Activated CD8-positive, alpha-beta memory T cell treated with anti-CD3 and anti-CD28 coated beads, Interleukin-2, amount 10 ng/mL, durations not matched to agents 7 days and 5 days (primary cell): ENCODE measurements at places on chromosomes 3 and 15.

GRCh38 chr15:77688693-77689092, 56.0 kb upstream of the LINGO1 start:
- DNase-seq = no peak

DNA sequence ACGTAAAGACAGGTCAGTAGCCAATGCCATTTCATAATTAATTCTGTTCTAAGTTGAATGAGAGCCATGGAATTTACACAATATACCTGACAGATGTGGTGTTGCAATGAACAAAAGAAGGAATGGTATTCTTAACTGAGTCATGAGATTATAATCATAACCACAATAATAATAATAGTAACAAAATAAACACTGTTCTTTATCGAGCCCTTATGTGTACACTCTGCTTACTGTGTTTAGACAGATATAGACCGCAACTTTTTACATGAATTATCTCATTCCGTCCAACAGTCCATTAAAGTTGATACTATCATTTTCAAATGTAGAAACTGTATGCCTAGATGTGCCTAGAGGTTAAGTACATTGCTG, 28.2 kb upstream of the SCAANT1 start:
- no peak for DNase-seq

DNA sequence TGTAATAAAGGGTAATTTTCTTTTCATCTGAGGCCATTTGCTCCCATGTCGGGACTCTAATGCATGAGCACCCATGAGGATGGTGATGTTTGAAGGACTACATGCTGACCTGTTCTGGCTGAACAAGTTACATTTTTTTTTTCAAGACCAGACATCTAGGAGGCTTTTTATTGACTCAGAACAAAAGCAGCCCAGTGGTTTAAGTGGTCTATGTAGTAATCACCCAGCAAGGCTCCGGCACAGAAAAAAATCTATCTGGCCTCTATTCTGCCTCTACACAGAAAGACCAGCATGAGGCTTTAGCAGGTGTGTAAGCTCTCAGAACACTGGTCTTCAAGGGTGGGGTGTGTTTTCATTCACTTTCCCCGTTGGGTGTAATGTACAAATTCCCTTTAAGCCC, 95.1 kb upstream of the ZBED2 start:
- peak; percentile 77 for DNase-seq

GRCh38 chr3:37980462-37981347, 9.9 kb upstream of the VILL start:
- DNase-seq = no peak

DNA sequence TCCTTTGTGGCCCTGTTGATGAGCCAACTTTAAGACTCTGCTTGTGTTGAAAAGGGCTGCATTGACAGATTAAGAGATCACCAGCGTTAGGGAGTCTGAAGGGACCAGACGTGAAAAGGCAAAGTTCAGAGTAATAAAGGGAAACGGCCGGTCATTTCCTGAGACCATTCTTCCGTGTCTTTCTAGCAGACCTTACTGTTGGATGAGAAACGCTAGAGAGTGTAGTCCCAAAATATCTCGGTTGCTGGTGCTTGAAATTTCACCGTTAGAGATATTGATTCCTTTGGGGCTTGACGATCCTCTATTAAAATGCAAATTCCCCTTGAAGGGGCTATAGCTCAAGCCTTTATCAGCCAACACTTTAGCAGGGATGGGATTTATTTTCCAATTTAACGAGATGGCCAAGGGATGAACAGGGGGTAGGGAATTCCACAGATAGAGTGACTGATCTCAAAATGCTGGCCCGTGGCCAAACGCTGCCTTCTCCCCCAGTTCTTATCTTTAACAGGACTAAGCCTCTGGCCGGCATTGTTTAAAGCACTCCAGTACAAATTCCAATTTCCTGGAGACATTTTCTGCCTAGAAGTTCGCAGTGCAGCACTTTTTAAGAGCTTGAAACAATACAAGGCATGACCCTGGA, 250.4 kb downstream of the TJP1 start:
- DNase-seq = no peak

- no peak for DNase-seq
Observed at GRCh38 chr3:123394391-123395020, 54.4 kb downstream of the ADCY5 start.

- DNase-seq = peak; percentile 45
Observed at GRCh38 chr15:51935466-51936104, 36.0 kb downstream of the LEO1 start.

DNA sequence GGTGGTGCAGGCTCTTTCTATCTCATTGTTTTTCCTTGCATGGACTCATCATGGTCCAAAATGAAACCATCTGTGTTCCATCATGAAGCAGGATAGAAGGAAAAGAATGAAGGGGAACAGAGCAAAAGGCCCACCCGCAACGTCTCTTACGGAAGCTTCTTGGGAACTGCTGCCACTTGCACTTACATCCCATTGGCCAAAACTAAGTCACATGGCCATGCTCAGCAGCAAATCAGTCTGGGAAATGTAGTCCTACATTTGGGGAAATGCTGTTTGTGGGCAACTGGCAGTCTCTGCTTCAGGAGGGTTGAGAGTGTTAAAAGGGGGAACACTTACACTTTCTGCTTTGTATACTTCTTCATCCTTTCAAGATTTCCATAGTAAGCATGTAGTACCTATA, 191.6 kb downstream of the SV2B start:
- no peak for DNase-seq

DNA sequence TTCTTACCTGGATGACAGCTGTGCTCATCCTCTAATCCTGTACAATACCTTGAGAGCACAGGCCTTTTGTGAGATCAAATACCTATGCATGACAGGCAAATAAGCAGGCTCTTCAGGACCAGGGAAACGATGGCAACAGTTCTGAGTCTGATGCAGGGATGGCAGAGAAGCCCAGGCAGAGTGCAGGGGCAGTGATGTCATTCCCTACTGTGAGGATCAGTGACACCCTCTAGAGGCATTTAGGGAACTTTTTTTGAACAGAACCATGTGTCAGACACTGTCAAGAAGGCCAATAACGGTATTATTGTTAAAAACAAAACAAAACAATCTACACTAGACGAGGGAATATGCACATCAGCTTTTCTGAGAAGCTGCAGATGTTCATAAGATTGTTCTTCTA, 314.8 kb upstream of the CTDSPL start:
- DNase-seq = no peak
